ENCODE measurements at places on chromosomes 5 and 9. TPM values are rescaled to one million over a fixed set of nuclear protein-coding genes. Genes with fewer than 3 reads are reported as not detected.

TRIO gene
- 76.8 TPM for total RNA-seq

GMCL2 gene
- not detected for total RNA-seq

PIGO gene
- 9.5 TPM for total RNA-seq

TAF11L10 gene
- total RNA-seq: not detected

CARTPT gene
- total RNA-seq: not detected

GRHPR gene
- total RNA-seq: 122 TPM

Data from dermis microvascular lymphatic vessel endothelial cell (primary cell).